ENCODE measurements at places on chromosomes 2 and 18.

- DNase-seq = no peak
Measured at GRCh38 chr2:98501876-98502275, 57.2 kb downstream of the INPP4A start.

GRCh38 chr2:31877008-31877407, 133.8 kb downstream of the MEMO1 start:
- DNase-seq = peak; percentile 2

GRCh38 chr2:200786826-200787225, 24.9 kb upstream of the BZW1 start:
- peak; percentile 91 for DNase-seq

GRCh38 chr2:237061356-237061755, 24.3 kb upstream of the COPS8 start:
- no peak for DNase-seq

- DNase-seq = no peak
Measured at GRCh38 chr2:192696857-192697256, 502.1 kb upstream of the TMEFF2 start.

All from fibroblast of the aortic adventitia (primary cell).